Cortex of kidney (tissue), 1 donor: ENCODE measurements at places on chromosomes 16 and 17.

DNA sequence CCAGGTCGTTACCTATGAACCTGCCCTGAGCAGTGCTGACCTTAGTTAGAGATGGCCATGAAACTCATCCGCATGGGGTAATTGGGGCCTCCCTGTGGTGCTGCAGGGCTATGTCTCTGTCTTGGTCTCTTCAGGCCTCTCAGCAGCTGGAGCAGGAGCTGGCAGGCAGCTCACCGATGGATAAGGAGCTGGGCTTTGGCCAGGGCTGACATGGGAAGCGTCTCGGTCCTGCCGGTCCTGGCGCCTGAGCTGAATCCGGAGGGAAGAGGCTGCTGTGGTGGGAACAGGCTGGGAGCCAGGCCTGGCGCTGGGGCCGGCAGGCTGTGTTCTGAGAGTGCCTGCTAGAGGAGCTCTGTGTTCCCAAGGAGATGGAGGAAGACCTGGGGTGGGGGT, 10.1 kb downstream of the IL32 start:
- no peak for DNase-seq

GRCh38 chr16:20851601-20852000, 45.3 kb downstream of the REXO5 start:
- DNase-seq: no peak

DNA sequence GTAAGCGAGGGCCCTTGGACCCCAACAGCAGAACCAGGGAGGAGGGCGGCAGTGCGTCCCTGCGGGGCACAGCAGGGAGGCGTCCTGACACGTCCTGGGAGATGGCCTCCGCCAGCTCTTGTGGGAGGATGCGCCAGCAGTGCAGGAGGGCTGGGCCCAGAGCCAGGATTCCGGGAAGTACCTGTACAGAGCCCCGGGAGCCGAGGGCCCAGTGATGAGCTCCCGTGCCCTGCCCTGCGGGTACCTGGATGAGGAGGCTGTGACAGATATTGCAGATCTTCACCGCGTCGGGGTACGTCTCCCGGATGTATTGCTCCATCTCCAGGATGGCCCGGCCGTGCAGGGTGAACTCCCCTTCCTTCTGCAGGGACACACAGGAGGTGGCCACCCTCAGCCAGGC, 23.1 kb downstream of the KDM8 start:
- DNase-seq: no peak

- DNase-seq: no peak
Observed at GRCh38 chr17:59601130-59601529, 18.6 kb upstream of the CLTC start.

DNA sequence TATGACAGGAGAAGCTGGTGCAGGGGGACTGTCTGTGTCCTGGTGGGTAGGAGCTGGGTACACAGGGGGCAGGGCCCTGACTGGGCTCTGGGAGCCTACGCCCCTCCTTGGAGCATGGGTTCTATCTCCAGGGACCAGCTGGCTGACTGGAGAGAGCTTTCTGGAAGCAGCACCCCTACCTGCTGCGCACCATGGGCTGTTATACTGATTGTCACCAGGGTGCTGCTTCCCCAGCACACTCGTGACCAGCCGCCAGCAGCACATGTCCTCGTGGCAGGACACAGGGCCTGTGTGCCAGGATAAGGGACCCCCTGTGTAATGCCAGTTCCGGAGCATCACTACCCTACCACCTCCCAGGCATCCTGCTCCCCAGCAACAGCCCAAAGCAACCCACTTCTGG, 106.0 kb downstream of the AMFR start:
- DNase-seq: no peak

GRCh38 chr16:16805809-16806208, 426.9 kb downstream of the NPIPA7 start:
- no peak for DNase-seq

DNA sequence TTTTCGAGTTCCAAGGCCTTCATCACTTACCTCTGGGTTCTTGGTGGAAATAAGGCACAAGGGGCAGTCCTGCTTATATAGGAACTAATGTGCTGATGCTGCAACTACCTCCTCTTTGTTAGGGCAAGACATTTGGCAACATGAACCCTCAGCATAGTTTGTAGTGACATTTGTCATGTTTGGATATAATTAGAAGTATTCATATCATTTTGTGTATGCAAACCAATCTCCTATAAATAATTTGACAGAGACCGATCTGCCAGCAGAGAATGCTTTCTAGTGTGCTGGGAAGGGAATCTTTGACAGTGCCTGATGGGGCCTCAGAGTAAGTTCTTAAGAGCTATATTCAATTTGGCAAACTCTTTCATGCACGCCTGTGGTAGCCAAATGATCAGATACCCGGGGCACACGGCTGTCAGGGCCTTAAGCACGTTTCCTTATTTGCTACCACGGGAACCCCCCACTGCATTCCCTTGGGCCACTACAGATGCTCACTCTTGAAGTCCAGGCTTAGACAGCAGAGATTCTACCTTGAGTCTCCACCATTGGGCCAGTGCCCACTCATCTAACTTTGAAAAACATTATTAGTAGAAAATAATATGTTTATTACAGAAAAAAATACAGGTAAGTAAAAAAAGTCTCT, at the start of gene MYH8:
Gene MYH8, minus strand, starts transcription at position 51 of the 643 bp plus-strand sequence. CDS start 1,723 bp downstream, outside the sequence.
- DNase-seq: no peak
